ENCODE measurements at places on chromosomes 1 and 21. TPM values are rescaled to one million over a fixed set of nuclear protein-coding genes. Genes with fewer than 3 reads are reported as not detected.

Gene TFF3
- total RNA-seq, result 8.1 TPM

Gene TSTD1
- 136 TPM for total RNA-seq

Gene SPRR2B
- total RNA-seq, result not detected

Gene MACF1
- 427 TPM for total RNA-seq

Gene TMPRSS2
- 5.4 TPM for total RNA-seq

Gene MYOM3
- 1.9 TPM for total RNA-seq

Gene ADAM30
- not detected for total RNA-seq

Gene PLPPR4
- 1.8 TPM for total RNA-seq
